ENCODE measurements at places on chromosomes 12 and 14.
A peak's percentile ranks its signal among the peaks of the same experiment; 100 is the strongest.

GRCh38 chr14:103434868-103435442 lies 49.7 kb downstream of the MARK3 start:
- H3K36me3 ChIP-seq, result peaks cover 11% of the 10 kb centered on the region
- H3K4me3 ChIP-seq, result no peak overlapping the region
- H3K27me3 ChIP-seq, result no peaks in the 10 kb centered on the region
- H3K4me1 ChIP-seq, result no peaks in the 10 kb centered on the region

GRCh38 chr14:22502007-22502406 lies 87.0 kb downstream of the DAD1 start:
- DNase-seq, result no peak
- peak overlapping the region; percentile 10 for H3K27ac ChIP-seq

DNA sequence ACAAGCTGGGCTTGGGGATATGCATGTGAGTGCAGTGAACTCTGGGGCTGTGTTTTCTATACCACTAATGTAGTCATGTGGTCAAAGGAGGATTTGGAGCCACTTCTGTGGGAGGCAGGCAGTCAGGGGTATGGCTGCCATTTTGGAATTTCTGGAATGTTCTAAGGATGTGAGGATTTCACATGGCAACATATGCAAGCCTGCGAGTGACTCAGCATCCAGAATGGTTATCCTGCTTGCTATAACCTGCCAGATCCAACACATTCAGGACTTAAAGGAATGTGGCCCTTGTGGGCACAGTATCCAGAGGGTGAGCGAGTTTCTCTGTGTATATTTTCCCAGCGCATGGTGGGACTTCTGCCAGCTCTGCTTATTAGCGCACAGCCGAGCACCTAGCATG lies 249.2 kb upstream of the PWP1 start:
- H3K36me3 ChIP-seq, result no peaks in the 10 kb centered on the region
- no peak overlapping the region for H3K4me3 ChIP-seq
- H3K4me1 ChIP-seq, result no peaks in the 10 kb centered on the region
- H3K27me3 ChIP-seq, result no peaks in the 10 kb centered on the region
- no peak overlapping the region for H3K27ac ChIP-seq
- no peak for DNase-seq

GRCh38 chr12:29157486-29157946 lies 8.4 kb downstream of the FAR2 start:
- DNase-seq, result no peak
- H3K4me3 ChIP-seq, result no peak overlapping the region
- H3K36me3 ChIP-seq, result no peaks in the 10 kb centered on the region
- no peak overlapping the region for H3K27ac ChIP-seq

DNA sequence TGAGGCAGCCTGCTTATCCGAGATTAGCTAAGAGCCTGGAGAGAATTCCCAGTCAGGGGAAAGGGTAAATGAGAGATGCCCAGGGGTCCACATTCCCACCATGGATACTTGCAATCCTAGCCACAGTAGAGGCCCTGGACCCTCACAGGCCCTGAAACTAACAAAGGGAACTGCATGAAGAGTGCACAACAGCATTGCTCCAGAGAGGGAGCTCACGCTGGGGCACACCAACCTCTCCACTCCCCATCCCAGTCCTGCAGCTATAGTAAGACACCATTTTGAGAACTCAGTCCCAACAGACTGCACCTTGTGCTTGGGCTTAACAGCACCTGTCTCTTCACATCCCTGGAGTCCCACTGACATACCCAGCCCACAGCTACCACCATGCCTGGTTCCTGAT lies 30.5 kb downstream of the CEP83 start:
- no peak overlapping the region for H3K27ac ChIP-seq
- H3K27me3 ChIP-seq, result no peaks in the 10 kb centered on the region
- H3K36me3 ChIP-seq, result no peaks in the 10 kb centered on the region
- DNase-seq, result no peak

GRCh38 chr14:81473456-81474147 lies 60.1 kb downstream of the SEL1L start:
- no peaks in the 10 kb centered on the region for H3K27me3 ChIP-seq
- no peak overlapping the region for H3K27ac ChIP-seq
- H3K4me3 ChIP-seq, result no peak overlapping the region
- DNase-seq, result no peak
- peaks cover 4% of the 10 kb centered on the region for H3K36me3 ChIP-seq
- H3K4me1 ChIP-seq, result no peaks in the 10 kb centered on the region

DNA sequence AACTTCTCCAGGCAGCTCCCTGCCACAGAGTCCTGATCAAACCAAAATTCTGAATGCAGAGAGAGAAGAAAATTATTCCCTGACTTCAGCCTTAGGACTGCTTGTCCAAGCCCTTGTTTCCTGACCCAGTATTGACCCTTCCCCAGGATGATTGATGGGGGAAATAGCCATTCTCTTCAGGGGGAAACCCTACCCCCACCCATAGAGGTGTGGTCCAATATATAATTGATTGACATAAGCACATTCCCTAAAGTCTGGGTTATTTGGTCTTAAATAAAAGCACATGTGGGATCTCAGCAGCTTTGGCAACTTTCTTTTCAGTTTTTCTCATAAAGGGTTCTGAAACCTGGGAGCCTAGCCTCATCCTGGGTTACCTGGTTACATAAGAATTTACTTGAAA lies 201.2 kb upstream of the DDHD1 start:
- H3K36me3 ChIP-seq, result no peaks in the 10 kb centered on the region
- no peak overlapping the region for H3K27ac ChIP-seq
- H3K4me1 ChIP-seq, result peaks cover 5% of the 10 kb centered on the region
- H3K27me3 ChIP-seq, result no peaks in the 10 kb centered on the region
- H3K4me3 ChIP-seq, result no peak overlapping the region
- DNase-seq, result no peak

- no peaks in the 10 kb centered on the region for H3K36me3 ChIP-seq
- no peak overlapping the region for H3K27ac ChIP-seq
- H3K27me3 ChIP-seq, result no peaks in the 10 kb centered on the region
- no peaks in the 10 kb centered on the region for H3K4me1 ChIP-seq
- H3K4me3 ChIP-seq, result no peak overlapping the region
These were observed 15.9 kb upstream of the PAWR start for GRCh38 chr12:79706676-79707075.

Data from spinal cord (tissue), 10 donors.